ENCODE measurements at places on chromosomes 2 and 18. TPM values are rescaled to one million over a fixed set of nuclear protein-coding genes. Genes with fewer than 3 reads are reported as not detected.

The PIEZO2 gene
- total RNA-seq = 3.7 TPM

The GPR45 gene
- not detected for total RNA-seq

The LYPD6B gene
- not detected for total RNA-seq

The CCL20 gene
- not detected for total RNA-seq

The MAB21L4 gene
- total RNA-seq = not detected

The SIX3 gene
- not detected for total RNA-seq

The CDCA7 gene
- 33.2 TPM for total RNA-seq

The ASXL3 gene
- total RNA-seq = not detected

The TRIM43 gene
- total RNA-seq = 0.29 TPM

The GAREM2 gene
- 2.4 TPM for total RNA-seq

The REG3G gene
- 1.1 TPM for total RNA-seq

The NR4A2 gene
- total RNA-seq = 7.6 TPM

The MOGAT1 gene
- total RNA-seq = not detected

The SCN7A gene
- not detected for total RNA-seq

The NCKAP5 gene
- 4.9 TPM for total RNA-seq

The CCDC85A gene
- total RNA-seq = not detected

The RAB3GAP1 gene
- 29.1 TPM for total RNA-seq

The MAP3K19 gene
- not detected for total RNA-seq

The IL1RL1 gene
- total RNA-seq = 2.8 TPM

The SKOR2 gene
- not detected for total RNA-seq

The CRYBA2 gene
- total RNA-seq = not detected

The SP140L gene
- total RNA-seq = 7.1 TPM

The ICA1L gene
- 5.9 TPM for total RNA-seq

The MTERF4 gene
- 34.4 TPM for total RNA-seq

The LIMS2 gene
- total RNA-seq = 0.19 TPM

The UCN gene
- total RNA-seq = 6.6 TPM

The PMAIP1 gene
- 61.3 TPM for total RNA-seq

The ZBTB7C gene
- total RNA-seq = not detected

The SYT4 gene
- not detected for total RNA-seq

The DTNA gene
- total RNA-seq = 6.9 TPM

The TMEM185B gene
- 24.0 TPM for total RNA-seq

The MFF gene
- total RNA-seq = 84.8 TPM

The ACMSD gene
- total RNA-seq = not detected

The C1QL2 gene
- total RNA-seq = not detected

The ARHGAP15 gene
- total RNA-seq = not detected

The RNF25 gene
- 21.9 TPM for total RNA-seq

The LRRTM4 gene
- total RNA-seq = not detected

The PIAS2 gene
- total RNA-seq = 14.2 TPM

The OTX1 gene
- total RNA-seq = 1.5 TPM

The LYPD1 gene
- total RNA-seq = 29.0 TPM

The UBE2F gene
- total RNA-seq = 60.8 TPM

The TTC39C gene
- 24.1 TPM for total RNA-seq

The SLC19A3 gene
- total RNA-seq = 1.1 TPM

The CABLES1 gene
- total RNA-seq = 13.3 TPM

The LONRF2 gene
- total RNA-seq = 1.3 TPM
